Neural progenitor cell (in vitro differentiated cells): ENCODE measurements at places on chromosomes 12 and 14.

DNA sequence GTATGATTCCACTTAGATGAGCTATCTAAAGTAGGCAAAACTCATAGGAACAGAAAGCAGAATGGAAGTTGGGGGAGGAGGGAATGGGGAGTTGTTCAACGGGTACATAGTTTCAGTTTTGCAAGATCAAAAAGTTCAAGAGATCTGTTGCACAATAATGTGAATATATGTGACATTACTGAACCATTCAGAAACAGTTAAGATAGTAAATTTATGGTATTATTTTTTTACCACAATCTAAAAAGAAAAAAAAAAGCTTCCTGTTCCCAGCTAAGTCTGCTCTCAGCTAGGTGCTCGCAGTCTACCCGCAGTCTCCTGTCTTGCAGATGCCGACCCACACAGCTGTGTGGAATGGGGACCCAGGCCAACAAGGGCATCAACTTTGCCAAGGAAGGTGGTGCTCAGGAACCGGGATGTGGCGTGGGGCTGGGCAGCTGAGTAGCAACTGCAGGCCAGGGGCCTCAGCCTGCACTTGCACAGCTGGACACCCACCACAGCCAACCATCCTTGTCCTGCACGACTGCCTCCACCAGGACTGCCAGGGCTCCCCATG, 15.3 kb upstream of the ANO6 start:
- no peak for DNase-seq

DNA sequence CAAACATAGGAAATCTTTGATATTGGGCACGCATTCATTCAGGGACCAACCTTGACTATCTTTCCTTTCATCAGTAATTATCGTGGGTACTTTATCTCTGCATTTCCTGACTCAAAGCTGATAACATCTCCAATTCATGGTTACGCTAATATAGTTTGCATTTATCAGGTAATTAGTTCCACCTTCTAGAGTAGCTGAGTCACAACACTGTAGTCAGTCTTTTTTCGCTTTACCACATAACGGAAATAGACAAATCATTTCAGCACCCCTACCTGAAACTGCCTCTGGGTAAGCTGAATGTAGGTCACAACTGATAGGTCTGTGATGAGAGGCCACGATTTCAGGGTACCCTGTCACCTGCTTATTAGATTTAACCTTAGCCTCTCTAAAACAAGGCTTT, 36.7 kb upstream of the IL22 start:
- no peak for DNase-seq

GRCh38 chr12:88958153-88958552, 377.9 kb upstream of the KITLG start:
- no peak for DNase-seq

DNA sequence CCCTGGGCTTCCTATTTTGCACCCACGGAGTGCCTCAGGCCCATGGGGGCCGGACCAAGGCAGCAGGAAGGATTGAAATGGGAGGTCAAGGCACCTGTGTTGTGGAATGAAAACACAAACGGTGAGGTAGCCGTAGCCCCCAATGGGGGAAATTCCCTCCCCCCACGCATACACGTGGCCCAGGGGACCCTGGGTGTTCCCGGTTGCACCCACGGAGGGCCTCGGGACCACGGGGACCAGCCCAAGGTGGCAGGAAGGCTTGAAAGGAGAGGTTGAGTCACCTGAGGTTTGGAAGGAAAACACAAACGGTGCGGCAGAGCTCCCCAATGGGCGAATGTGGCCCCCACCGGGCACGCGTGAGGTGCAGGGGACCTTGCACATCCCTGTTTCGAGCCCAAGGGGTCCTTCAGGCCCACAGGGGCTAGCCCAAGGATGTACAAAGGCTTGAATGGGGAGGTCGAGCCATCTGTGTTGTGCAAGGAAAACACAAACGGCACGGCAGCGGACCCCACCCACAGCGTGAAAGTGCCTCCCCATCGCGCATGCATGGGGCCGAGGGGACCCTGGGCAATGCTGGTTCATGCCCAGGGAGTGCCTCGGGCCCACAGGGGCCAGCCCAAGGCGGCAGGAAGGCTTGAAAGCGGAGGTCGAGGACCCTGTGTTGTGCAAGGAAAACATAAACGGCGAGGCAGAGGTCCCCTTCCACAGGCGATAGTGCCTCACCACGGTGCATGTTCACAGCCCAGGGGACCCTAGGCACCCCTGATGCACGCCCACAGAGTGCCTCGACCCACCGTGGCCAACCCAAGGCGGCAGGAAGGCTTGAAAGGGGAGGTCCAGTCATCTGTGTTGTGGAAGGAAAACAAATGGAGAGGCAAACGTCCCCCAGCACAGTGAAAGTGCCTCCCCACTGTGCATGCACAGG, 376.7 kb downstream of the ALG10 start:
- no peak for DNase-seq
